ENCODE measurements at places on chromosomes 3 and 15. TPM values are rescaled to one million over a fixed set of nuclear protein-coding genes. Genes with fewer than 3 reads are reported as not detected.
A peak's percentile ranks its signal among the peaks of the same experiment; 100 is the strongest.

GRCh38 chr15:90266485-90266884 lies 1.0 kb downstream of the NGRN start:
- DNase-seq, result no peak

Gene NANOGP8
- polyA plus RNA-seq, result not detected

DNA sequence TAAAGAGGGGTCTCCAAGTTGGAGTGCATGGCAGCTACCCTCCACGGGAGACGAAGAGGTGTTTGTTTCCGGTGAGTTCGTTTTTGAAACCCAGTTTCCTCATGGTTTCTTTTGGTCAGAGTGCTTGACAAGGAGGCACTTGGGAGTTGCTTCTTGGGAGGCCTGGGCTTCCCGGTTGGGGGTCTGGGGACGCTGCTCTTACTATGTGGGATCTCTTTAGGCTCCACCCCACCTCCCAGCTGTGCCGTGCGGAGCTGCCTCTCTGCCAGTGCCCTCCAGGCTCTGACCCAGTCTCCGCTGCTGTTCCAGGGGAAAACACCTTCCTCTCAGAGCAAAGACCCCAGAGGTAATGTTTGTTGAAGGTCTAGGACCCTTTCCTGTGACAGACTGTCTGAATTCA lies 29.6 kb downstream of the KIF7 start:
- no peak for DNase-seq

Gene FOXB1
- not detected for polyA plus RNA-seq

- DNase-seq, result peak; percentile 25
Measured at GRCh38 chr3:48467110-48467454, 20.5 kb downstream of the ATRIP start.

Gene SMCO1
- not detected for polyA plus RNA-seq

DNA sequence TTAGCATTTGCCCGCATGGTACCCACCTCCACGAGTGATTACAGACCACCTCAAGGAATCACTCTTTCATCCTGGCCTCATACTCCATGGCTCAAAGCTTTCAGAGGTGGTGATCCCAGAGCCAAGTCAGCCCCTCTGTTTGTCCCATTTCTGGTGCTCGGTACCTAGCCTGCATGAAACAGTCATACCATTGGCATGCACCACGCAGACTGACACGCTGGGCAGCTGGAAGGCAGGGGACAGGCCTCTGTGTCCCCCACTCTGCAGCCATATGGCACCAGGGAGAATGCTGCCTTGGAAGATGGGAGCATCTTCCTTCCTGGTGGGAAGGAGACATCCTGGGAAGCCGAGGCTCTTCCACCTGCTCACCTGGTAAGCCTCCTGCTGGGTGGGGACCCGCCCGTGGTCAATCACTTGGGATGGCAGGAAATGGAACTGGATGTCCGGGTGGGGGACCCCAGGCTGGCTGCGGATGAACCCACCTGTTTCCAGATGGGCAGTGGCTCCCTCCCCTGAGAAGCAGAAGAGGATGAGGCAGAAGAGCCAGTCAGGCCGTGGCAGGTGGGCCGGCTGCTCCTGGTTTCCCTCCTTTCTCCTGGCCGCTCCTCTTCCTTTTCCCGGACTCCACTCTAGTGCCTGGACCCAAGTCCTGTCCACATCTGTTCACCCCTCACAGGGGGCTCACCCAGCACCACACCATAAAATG lies 26.9 kb downstream of the CHDH start:
- DNase-seq, result no peak

Gene RFC4
- polyA plus RNA-seq, result 10.7 TPM

Gene SYNPR
- not detected for polyA plus RNA-seq

Gene TMEM212
- polyA plus RNA-seq, result not detected

- DNase-seq, result no peak
Measured at GRCh38 chr3:118447339-118447738, 587.3 kb downstream of the IGSF11 start.

Gene A4GNT
- polyA plus RNA-seq, result not detected

DNA sequence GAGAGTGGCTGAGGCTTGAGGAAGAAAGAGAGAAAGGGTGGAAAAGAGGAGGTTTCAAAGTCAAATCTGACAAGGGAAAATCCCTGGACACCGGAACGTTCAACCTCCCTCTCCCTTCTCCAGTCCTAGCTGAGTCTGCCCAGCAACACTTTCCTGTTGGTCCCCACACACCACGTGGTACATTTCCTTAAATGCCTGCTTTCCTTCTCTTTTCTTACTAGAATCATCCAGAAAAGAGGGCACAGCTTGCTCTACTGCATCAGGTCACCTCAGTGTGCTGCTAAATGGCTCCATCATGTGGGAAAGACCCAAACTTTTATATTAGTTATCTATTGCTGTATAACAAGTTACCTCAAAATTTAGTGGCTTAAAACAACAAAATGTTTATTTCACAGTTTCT lies 181.2 kb downstream of the NECTIN3 start:
- DNase-seq, result peak; percentile 4

Gene CD80
- polyA plus RNA-seq, result not detected

DNA sequence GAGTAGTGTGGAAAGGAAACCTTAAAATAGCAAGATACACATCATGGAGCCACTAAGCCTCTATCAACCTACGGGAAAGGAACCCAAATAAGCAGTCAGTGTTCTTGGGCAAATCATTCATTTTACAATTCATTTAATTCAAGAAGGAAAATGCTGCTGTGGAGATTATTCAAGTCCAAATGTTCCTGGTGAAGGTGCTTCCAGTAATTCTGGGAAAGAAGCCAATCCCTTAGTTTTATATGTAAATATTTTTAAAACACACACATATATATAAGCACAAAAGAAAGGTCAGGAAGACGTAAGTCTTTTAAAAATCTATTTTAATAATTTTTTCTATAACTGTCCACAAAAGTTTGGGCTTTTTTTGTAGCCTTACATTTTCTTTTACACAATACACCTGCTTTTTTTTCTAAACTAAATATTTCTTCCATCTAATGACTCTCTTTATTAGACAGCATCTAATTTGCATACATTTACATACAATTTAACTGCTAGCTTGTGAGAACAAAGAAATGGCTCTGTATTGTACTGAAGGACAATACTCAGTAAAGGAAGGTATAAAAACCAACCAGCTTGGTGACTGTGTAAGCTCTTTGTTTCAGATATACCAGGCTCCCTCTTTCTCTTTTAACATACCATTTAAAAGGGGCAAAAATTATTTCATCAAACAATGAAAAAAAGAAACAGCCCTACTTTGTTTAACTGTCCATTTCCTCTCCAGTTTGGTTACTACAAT lies 269.5 kb downstream of the ZBTB20 start:
- DNase-seq, result no peak

DNA sequence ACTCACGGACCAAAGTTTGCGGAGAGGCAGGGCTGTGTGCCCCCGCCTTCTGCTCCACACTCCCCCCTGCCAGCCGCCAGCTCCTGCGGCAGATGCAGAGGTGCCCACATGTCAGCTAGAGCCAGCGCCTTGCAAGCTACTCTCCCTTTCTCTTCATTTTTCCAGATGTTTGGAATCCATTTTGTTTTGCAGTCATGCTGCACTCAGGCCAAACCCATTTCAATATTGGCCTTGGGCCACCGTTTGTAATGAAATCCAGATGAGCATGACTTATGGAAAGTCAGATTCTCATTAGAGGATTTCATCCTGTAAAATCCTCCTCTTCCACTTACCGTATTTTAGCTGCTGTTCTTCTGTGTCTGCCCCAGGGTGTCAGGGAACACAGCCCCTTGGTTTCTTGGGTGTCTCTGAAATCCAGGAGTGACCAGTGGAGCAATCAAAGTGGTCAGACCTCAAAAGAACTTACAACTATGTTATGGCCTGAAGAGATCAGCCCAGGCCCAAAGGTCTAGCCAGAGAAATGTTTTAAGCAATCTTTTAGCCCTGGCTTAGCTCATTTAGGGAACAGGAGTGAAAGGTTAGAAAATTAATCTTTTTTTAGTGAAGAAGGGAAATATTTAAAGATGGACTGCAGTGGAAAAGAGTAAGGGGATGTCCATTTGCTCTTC lies 65.8 kb downstream of the AAGAB start:
- DNase-seq, result peak; percentile 83

Data from SK-N-SH (cell line).